ENCODE measurements at places on chromosomes 4 and X.

- DNase-seq, result no peak
Observed at GRCh38 chr4:38920677-38921076, 53.1 kb downstream of the FAM114A1 start.

DNA sequence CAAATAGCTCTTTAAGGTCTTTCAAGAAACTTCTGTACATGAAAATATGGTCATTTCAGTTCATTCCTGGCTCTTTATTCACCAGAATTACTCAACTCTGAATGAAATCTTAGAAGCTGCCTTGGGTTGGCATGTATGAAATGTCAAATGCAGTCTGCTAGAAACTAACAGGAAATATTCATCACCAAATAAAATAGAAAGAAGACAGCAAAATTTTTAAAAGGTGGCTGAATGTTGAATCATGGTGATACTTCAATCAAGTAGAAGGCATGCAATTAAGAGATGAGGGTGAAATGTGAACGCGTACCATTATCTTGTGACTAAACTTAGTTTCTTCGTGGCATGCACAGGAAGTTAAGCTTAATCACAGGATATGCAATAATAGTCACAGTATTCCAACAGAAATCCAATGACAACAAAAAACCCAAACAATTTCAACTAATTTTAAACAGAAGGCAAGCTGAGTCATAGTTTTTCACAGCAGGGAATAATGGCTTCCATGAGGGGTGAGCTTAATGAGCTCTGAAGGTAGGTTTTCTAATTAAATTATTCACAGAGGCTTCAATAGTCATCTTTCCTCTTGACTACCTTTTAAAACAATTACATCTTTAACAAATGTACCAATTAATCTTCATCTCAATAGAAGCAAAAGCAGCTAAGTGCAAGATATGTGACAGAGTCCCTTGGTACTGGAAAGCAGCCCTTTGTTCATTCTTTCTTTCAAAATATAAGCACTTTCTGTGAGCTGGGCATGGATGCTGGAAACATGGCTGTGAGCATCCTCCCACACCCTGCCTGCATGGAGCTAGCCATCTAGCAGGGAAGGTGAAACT, 44.5 kb downstream of the SCFD2 start:
- no peak for DNase-seq

DNA sequence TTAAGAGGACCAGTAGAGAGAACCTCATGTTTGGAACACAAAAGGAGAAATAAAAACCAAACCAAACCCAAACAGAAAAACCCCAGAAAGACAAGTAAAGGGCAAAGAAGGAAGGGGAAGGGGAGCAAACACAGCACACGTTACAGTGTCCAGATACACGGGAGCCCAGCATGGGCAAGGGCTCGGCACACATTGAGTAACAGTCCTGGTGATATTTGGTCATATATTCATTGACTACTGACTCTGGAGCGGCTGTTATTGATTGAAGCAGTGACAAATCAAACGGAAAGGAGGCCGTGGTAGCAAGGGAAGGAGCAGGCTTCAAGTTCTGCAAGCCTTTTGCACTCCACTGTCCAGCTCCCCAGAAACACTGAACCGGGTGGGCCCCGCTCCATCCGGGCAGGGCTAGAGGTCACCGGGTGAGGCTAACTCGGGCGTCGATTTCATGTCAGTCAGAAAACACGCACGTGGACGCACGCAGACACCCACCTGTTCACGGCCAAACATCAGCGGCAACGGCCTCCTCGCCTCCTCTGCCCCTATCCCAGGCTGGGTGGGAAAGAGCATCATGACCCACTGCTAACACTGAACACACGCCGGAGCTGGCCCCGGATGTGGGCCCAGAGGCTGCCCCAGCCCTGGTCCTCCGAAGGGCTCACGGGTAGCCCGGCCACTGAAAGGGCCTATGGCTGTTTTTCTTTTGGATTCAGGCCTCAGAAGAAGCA, 3.7 kb upstream of the IRAK1 start:
- DNase-seq, result no peak

GRCh38 chr4:4627111-4627510, 85.3 kb upstream of the STX18 start:
- no peak for DNase-seq

GRCh38 chrX:75748431-75748830, 36.6 kb downstream of the MAGEE2 start:
- DNase-seq, result no peak

GRCh38 chr4:173990126-173990868, 293.2 kb downstream of the FBXO8 start:
- no peak for DNase-seq

DNA sequence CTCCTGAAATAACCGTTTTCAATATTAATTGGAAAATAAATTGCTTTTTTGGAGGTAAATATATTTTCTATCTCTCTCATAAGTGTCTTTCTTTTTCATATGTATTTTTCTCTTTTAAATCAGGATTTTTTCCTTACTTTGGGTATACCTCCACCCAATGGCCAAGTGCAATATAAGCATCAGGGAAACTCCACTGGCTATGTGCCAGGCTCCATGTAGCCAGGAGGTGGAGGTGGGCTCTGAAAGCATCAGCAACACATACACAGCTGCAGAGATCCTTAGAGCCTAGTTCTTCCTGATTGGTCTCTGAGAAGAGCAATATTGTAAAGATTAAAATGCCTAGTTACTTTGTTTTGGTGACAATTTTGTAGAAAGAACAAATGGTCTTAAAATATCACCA, 3.4 kb downstream of the GABRA2 start:
- no peak for DNase-seq

- DNase-seq, result no peak
Observed at GRCh38 chrX:142036116-142036515, 132.4 kb downstream of the MAGEC1 start.

- DNase-seq, result no peak
Observed at GRCh38 chr4:11746734-11747133, 318.0 kb upstream of the HS3ST1 start.

GRCh38 chrX:47098338-47099094, 20.3 kb downstream of the RGN start:
- DNase-seq, result no peak

DNA sequence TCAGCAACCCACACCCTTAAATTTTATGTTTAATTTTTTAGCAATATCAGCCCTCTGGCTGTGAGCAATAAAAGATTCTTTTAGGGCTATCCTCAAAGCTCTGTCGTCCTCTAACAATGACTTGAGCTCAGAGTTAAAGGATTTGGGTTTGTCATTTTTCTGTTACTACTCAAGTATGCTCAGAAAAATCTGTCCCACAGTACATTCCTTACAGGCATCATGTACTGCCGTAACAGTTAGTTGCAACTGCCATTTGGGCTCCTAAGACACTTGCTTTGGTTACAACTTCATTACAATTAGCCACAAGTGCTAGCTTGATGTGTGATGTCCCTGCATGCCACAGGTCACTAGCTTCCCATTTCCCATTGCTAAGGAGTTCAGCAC, 33.2 kb downstream of the COQ2 start:
- DNase-seq, result no peak

- no peak for DNase-seq
Observed at GRCh38 chr4:119118397-119118796, 17.2 kb upstream of the MYOZ2 start.

DNA sequence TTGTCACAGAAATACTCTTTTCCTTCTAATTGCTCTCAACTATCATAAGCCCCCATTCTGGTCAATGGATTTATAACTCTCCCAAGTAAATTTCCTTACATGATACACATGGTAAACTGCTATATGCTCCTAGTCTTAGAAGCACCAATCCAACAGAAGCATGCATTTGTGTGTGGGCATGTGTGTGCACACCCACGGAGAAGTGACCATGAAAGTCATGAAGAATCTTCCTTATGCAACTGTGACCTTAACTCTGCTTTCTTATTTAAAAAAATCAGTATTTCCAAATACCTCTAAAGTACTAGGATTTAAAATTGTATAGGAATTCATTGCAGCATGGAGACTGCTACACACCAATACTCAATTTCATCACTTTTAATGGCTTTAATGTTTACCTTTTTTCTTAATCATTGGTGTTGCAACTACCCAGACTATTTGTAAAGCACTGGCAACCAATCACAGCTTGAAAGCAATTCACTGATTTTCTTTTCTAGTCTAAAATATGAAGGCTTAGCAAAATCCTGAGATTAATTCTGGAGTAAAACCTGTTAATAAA, 47.6 kb downstream of the MAML3 start:
- no peak for DNase-seq

GRCh38 chr4:74431113-74431826, 13.7 kb upstream of the AREG start:
- DNase-seq, result no peak

DNA sequence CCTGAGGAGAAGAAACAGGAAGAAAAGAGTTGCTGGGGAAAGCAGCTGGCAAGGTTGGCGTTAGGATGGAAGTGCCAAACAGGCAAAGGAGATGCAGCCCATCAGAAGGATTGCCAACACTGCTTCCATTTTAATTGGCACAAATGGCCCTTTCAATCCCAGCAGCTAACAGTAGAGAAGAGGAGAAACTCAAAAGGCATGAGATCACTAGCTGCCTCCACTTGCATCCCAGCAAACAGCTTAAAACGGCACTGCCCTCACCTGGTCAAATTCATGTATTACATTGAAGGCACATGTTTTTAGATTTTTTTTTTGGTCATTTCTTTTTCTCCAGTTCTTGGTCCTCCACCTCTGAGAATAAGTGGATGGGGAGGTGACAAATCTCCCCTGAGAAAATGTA, 14.9 kb upstream of the LOC101059915 start:
- no peak for DNase-seq

- DNase-seq, result no peak
Observed at GRCh38 chrX:10121787-10122186, 35.0 kb upstream of the CLCN4 start.

DNA sequence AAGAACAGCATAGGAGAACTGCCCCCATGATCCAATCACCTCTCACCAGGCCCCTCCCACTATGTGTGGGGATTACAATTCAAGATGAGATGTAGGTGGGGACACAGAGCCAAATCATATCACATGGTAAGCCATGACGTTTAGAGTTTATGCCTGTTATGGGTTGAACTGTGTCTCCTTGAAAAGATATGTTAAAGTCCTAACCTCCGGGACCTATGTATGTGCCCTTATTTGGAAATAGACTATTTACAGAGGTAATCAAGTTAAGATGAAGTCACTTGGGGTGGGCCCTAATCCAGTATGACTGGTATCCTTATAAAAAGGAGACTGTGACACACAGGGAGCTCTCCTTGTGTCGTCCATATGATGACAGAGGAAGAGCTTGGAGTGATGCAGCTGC, 25.2 kb upstream of the SLC2A9 start:
- DNase-seq, result no peak

GRCh38 chr4:124846306-124846705, 133.8 kb upstream of the ANKRD50 start:
- DNase-seq, result no peak

DNA sequence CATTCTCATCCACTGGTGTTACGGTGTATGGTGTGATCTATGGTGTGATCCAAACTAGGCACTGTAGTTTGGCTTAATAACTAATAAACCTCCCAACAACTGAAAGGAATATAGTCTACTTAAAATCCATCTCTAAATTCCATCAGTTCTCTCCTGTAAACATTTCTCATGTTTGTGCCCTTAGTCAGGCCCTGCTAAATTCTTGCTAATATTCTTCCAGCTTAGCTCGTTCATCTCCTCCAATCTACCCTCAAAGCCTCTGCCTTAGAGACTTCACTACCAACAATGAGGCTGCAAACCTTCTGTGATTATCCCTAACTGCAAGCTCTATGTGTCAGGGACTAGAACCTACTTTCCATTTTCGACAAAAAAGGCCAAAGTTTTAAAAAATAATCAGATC, 28.1 kb downstream of the ZAR1 start:
- no peak for DNase-seq

DNA sequence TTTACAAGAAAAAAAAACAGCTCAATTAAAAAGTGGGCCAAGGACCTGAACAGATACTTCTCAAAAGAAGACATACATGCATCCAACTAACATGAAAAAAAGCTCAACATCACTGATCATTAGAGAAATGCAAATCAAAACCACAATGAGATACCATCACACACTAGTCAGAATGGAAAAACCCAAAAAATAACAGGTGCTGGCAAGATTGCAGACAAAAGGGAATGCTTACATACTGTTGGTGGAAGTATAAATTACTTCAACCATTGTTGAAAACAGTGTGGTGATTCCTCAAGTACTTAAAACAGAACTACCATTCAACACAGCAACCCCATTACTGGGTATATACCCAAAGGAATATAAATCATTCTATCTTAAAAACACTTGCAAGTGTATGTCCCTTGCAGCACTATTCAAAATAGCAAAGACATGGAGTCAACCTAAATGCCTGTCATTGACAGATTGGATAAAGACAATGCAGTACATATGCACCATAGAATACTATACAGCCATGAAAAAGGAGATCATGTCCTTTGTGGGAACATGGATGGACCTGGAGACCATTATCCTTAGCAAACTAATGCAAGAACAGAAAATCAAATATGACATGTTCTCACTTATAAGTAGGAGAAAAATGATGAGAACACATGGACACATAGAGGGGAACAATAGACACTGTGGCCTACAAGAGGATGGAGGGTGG, 97.6 kb downstream of the RAB28 start:
- no peak for DNase-seq

DNA sequence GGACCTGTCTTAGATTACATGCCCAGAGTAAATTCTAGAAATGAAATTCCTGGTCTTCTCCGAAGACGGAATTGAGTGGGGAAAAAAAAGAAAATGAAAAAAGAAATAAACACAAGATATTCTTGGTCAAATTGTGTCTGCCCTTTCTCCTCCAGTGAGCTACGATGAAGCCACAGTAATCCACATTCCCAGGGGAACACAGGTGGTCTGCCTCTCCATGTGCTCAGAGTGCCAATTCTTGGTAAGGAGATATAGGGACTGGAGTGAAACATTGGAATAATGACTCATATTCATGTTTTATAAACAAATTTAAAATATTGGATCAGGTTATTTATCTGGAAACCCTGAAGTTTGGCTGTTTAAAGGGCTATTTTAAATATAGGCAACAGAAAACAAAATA, 54.2 kb upstream of the MGST2 start:
- no peak for DNase-seq

Measured in esophagus muscularis mucosa (tissue), 4 donors.